ENCODE measurements at places on chromosomes 2 and 18. TPM values are rescaled to one million over a fixed set of nuclear protein-coding genes. Genes with fewer than 3 reads are reported as not detected.

Gene LOXHD1
- not detected for polyA plus RNA-seq

Gene ALPP
- 0.18 TPM for polyA plus RNA-seq

Gene COX7A2L
- 126 TPM for polyA plus RNA-seq

Gene RSAD2
- not detected for polyA plus RNA-seq

Gene ANKRD30B
- not detected for polyA plus RNA-seq

DNA sequence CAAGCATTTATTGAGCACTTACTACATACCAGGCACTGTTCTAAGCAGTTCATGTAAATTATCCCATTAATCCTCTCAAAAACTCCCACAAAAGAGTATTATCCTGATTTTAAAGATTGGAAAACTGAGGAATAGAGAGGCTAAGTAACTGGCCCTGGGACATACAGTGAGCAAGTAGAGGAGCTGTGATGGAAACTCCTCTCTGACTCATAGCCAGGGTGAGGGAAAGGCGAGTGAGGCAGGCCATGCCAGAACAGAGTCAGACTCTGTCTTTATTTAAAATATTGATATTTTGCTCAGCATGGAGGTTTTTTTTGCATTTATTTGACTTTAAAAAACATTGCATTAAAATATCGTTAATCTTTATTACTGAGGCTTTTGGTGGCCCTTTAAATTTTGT is 208.0 kb downstream of the LOXHD1 start:
- DNase-seq = no peak

- DNase-seq = no peak
These were observed 18.6 kb downstream of the NRXN1 start for GRCh38 chr2:51013079-51013932.

DNA sequence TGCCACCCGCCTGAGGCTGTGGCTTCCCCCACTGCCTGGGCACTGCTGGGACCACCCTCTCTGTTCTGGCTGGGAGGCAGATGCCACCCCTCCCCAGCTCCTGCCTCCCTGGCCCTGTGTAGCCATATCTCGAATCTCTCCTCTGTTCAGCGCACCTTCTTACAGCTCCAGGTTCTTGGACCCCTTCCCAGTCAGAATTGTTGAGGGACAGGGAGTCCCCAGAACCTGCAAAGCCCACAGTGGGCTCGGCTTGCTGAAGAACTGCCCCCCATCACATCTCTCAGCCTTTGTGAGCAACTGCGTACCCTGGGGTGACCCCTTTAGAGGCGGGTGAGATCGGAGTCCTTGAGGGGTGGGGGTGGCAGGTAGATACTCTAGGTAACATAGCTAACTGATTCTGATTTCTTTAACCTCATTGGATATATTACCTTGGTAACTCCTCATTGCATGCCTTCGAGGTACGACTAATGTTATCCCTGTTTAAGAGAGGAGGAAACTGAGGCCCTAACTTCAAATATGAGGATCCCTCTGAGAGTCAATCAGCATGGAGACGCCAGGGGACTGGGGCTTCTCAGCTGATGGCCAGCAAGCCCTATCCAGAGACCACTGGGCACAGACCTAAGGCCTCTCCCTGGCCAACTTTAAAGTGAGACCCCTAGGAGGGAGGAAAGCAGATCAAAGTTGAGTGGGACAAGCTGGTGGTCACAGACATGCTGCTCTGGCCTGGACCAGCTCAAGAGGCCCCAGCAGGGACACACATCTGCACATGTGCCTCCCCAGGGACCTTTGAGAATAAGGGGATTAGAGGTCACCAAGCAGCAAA is 101.3 kb downstream of the CAPN13 start:
- DNase-seq = no peak

- DNase-seq = no peak
These were observed 752 bp downstream of the ASTL start for GRCh38 chr2:96137321-96138178.

DNA sequence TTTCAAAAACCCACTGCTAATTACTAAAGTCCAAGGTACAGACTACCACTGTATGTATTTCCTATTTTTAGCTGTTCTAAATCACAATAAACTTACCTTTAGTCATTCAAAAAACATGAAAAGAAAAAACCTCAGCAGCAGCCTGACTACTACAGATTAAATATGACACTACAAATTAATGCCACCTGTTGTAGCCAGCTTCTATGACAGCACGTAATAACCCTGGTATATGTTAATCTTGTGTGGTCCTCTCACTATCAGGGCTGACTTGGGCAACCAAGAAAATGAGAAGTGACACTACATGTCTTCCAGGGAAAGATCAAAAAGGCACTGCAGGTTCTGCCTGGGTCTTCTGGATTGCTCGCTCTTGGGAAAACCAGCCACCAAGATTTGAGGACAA is 90.6 kb upstream of the FAM124B start:
- no peak for DNase-seq

GRCh38 chr2:88642278-88642677 is 15.0 kb upstream of the EIF2AK3 start:
- DNase-seq = no peak

DNA sequence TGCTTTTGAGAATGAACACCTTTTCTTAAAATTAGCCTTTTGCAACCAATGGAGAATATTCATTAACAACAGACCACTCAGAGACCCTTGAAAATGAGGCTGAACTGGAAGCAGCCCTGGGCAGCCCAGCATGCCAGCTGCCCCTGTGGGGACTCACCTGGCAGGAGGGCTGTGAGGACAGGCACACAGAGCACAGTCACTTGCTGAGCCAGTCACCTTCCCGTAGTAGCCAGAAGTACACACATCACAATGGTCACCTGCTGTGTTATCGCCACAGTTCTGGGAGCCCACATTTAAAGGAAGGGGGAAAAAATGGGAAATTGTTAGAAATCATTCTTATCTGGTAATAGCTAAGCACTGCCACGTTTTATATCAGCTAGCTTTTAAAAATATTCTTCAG is 115.5 kb downstream of the LAMA1 start:
- DNase-seq = no peak

- no peak for DNase-seq
These were observed 15.4 kb downstream of the TNS1 start for GRCh38 chr2:217987391-217987790.

DNA sequence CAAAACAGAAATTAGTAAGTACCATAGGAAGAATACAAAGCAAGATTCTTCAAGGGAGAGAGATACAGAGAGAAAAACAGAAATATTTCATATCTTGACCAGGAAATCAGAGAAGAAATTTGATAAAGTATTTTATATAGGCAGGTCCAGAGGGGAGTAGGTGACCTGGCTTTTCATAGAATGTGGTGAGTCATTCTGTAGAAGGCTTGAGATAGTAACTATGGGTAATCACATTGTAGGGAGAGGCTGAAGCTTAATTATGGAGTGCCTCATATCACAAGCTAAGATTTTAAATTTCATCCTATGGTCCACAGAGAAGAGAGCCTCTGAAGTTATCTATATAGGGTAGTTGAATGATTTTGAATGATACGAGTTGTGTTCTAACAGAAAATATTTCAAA is 195.0 kb upstream of the CYRIA start:
- no peak for DNase-seq

DNA sequence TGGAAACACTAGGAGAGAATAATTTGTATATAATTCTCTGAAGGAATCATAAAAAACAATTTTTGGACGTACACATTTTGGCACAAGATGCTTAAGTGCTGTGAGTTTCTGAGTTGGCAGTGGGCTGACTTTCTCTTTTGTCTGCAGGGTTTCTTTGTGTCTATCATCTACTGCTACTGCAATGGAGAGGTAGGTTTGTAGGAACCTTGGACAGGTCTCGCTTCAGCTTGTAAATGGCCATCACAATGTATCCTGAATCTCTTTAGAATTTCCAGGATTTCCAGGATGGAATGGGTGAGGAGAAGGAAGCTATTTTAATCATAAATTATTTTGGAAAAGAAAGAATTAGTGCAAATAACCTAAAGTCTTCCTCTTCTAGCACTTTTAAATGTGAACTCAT is 83.9 kb downstream of the PTH2R start:
- no peak for DNase-seq

DNA sequence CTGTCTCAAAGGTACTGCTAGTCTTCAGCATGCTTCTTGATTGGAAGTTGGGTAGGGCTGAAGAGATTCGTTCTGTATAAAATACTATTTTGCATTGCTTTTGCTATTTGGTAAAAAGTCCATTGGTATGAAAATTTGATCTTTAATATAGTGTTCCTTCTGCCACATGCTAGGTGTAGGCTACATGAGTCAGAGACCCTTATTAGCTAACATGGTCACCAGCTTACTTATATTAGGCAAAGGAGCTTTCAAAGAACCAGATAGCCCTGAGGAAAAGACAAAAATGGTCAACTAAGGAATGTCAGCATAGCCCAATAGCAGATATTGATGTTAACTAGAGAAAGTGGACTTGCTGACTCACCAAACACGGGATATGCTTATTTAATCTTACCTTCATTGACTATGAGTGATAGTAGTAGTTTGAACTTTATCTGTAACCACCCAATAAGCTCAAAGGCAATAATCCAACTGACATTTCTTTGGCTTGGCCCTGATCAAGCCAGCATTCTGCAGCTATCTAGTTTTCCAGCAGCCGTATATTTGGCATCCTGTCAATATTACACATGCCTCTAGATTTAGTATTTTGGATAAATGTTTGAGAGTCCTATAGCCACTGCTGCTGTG is 110.0 kb downstream of the TPGS2 start:
- no peak for DNase-seq

DNA sequence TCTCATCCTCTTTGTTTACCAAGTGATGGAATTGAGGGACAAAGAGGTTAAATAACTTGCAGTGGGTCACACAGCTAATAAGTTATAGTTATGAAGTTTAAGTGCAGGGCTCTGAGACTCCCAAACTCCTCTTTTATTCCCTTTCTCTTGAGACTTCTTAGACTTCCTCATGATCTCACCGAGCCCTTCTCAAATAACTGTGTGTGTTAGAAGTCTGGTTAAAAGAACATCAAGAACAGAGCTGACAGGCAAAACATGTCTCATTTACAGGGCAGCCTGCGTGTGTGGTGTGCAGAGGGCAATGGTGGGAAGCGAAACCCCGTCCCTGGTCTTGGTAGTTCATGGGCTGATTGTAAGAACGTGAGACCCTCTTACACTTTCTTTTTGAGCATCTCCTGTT is 368.0 kb downstream of the SLC4A3 start:
- DNase-seq = no peak

DNA sequence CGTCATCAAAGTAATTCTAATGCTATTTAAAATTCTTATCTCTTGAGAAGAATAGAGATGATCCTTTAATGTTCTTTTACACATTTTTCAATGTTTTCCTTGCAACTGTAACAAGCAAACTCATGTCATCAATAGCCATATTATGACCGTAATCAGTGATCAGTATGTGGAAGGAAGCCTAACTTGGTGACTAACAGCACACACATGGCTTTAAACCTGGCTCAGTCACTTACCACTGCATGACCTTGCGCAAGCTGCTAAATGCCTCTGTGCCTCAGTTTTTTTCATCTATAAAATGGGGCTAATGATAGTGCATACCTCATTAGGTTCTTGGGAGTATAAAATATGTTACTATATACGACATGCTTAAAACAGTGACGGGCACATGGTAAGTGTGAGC is 149.7 kb downstream of the BCL2 start:
- no peak for DNase-seq

DNA sequence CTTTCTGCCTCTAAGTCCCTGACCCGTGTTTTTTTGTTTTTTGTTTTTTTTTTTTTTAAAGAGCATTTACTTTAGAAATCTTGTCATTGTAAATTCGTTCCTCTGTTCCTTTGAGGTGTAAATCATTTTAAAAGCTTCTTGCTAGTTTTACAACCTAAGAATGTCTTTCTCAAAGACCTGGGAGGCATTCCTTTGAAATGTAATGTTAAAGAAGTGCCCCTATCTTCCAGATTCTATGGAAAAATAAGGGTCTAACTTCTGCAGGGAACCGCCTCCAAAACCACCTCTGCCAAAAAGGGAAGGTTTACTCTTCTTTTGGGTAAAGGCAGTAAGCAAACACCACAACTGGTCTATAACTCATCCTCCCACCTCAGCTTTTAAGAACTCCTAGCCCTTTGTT is 259.6 kb upstream of the ZNF804A start:
- no peak for DNase-seq

DNA sequence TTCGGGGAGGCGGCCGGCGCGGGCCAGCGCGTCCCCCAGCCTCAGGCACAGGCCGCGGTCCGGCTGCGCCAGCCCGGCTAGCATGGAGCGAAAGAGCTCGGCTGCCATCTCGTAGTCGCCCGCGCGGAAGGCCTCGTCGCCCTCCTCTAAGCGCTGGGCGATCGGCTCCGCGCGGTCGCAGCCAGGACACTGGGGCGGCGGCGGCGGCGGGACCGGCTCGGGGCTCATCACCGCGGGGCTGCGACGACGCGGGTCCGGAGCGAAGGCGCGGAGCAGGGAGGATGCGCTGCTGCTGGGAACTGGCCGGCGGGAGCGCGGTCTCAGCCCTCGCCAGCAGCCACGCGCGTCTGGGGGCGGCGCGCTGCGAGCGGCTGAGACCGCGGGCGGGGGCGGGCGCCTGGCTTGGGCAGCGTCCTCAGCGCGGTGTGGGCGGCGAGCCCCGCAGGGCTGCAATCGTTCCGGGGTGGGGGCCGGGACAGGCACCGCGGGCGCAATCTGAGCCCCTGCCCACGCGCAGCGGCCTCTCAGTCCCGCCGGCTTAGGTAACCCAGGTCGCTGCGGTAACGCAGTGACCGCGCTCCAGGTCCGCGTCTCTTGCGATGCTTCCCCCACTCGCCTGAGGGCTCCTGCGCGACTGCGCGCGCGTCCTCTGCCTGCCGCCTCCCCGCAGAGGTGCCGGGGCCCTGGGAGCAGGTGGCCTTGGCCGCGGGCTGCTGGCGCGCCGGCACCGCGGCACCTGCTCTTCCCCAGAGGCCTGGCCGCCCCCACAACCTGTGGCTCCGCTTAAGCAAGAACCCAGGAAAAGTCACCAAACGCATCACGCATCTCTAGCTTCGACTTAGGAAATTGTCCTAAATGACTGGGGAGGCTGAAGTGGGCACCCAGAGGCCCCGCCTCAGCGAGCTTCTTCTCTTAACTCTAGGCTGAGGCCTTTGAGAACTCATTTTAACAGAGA is at the start of gene LONRF2:
TSS of gene LONRF2 (minus strand) at position 636 of the 955 bp plus-strand sequence. CDS start at position 228, 408 bp downstream.
- DNase-seq = peak; percentile 60

- DNase-seq = no peak
These were observed 206.3 kb upstream of the HAAO start for GRCh38 chr2:42998721-42999120.

DNA sequence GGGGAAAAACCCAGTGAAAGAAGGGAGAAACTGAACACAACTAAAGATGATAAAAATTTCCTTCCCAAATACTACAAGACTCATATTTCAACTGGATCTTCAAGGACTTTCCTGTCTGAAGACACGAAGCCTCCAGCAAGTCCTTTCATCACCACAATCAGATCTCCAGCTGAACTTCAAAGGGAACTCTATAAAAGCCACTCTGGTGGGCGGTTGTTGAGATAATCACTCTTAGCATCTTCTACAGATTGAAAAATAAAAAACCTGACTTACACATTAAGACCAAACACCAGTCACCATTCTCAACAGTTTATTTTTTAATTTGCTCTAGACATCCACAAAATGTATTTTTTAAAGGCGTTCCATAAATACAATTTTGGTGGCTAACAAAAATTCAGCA is 4.4 kb downstream of the REV1 start:
- DNase-seq = no peak

GRCh38 chr2:196725882-196726281 is 73.6 kb downstream of the GTF3C3 start:
- DNase-seq = no peak

GRCh38 chr2:14967729-14968128 is 335.2 kb downstream of the LRATD1 start:
- DNase-seq = no peak

Data from A549 (cell line).